ENCODE measurements at places on chromosomes 1 and 21.
A peak's percentile ranks its signal among the peaks of the same experiment; 100 is the strongest.

DNA sequence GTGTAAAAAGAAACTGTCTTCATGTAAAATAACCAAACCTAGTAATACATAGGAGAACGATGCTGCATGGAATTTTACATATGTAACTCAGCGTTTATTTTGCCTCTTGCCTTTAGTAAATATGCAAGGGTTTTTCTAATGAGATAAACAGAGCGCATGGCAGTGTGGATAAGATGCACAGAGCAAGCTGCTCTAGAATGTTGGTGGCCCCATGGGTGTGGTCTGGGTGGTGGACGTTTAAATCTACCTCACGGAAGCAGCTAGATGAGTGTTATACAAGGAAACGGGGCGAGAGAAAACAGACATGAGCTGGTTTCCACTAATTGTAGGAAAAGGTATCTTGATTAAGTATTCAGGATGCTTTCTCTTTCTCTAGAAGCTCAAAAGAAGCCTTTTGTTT, 205.9 kb downstream of the DSCAM start:
- no peak for DNase-seq

- peak; percentile 32 for DNase-seq
Observed at GRCh38 chr1:231778009-231778719, 151.6 kb downstream of the DISC1 start.

DNA sequence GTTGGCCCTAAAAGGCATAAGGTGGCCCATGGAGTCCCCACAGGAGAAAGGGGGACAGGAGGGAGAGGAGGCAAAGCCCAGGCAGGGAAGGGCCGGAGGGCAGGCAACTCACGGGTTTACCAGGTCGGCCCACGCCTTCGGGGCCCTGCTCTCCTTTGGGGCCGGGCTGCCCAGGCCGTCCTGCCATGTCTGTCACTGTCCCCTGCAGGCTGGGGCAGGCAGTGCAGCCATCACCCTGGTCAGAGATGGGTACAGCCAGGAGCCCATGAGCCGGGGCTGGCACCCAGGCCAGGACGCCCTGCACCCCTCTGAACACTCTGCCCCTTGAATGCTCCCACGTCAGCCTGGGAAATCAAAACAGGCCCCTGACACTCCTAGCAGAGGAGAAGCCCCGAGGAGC, 19.8 kb downstream of the COL16A1 start:
- DNase-seq: no peak

DNA sequence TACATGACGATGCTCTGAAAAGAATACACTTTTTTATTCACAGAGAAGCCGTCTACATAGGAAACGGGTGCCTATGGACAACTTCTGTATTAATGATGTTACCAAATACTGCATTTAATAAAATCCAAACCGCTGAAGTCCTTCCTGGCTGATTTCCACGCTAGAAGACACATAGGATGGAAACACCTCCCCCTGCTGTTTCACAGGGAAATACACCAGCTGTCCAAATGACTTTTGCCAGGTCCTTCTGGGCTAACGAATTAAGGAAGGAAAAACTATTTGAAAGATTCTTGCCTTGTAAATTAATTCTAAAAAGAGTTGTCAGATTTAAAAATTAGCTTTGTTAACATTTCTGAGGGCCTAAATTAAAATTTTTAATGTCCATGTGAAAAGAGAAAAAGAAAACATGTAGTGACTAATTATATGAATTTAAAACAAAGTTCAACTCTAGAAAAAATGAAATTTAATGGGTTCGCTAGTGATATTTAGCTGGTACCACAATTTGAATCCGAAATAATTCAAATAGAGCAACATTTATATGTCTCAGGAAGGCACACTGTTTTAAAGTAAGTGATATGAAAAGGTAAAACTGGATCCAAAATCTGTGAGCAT, 146.0 kb downstream of the RERE start:
- DNase-seq: no peak

DNA sequence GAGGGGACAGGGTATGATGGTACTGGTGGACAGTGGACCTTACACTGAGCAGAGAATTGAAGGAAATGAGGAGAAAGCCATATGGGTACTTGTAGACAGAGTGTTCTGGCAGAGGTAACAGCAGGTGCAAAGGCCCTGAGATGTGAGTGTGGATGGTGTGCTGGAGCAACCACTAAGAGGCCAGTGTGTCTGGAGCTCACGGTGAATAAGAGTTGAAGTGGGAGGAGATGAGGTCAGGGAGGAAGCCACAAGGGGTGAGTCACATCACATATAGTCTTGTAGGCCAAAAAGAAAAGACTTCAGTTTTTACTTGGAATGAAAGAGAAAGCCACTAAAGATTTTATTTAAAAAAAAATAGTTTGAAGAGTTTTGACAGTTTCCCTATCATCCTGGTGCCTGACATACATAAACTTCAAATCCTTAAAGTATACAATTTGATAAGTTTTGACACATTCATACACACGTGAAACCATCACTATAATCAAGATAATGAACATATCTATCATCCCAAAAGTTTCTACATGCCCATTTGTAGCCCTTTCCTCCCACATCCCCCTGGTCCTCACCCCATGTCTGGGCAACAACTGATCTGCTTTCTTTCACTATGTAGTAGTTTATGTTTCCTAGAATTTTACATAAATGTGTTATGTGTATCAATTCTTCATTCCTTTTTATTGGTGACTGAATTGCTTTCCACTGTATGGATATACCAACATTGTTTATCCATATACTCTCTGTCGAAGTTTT, 148.4 kb downstream of the GPATCH2 start:
- DNase-seq: no peak

DNA sequence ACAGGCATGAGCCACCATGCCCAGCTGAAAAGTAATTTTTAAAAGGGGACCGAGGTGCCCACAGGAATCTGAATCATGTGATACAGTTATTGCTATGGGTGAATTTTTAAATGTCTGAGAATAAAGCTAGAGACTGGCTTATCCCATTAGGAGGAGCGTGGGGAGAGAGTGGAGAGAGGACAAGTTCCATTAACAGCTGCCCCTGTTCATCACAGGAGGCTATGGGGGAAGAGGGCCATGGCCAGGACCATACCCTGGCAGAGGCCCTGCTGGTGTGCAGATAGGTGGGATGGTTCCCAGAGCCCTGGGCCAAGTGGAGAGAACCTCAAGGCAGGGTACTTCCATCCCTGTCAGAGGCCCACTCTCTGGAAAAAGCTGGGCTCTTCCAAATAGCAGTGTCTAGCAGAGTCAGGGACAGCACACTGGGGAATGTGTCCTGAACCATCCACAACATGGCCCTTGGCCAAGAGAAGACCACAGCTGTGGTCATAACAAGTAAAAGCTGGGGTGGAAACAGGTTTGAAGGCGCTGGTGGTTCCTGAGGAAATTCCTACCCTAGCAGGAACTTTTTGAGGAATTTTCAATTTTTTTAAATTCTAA, 13.7 kb upstream of the ZNF691 start:
- DNase-seq: no peak

GRCh38 chr1:240602189-240602588, 9.8 kb downstream of the GREM2 start:
- DNase-seq: no peak

GRCh38 chr1:25034736-25035522, 104.9 kb upstream of the RUNX3 start:
- DNase-seq: no peak

- DNase-seq: no peak
Observed at GRCh38 chr1:70319750-70320149, 34.8 kb downstream of the ANKRD13C start.

GRCh38 chr1:84425150-84425896, 27.0 kb downstream of the DNASE2B start:
- no peak for DNase-seq

DNA sequence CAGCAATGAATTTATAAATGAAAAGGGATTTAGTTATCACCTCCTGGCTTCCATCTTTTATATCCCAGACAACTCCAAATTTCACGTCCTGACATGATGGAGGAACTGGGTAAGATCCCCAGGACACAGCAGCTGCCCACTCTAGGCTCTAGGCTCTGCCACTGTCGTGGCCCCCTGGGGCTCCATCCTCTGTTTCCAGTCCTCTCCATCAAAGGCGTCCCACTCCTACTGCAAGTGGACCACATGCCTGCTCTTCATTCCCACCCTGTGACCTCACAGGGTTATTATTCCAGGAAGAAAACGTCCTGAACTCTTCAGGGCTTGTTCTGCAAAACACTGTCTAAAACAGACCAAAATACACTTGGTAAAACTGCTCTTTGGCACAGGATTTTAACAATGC, 11.9 kb downstream of the URB1 start:
- no peak for DNase-seq

- DNase-seq: no peak
Observed at GRCh38 chr1:38833146-38833545, 26.4 kb downstream of the RRAGC start.

DNA sequence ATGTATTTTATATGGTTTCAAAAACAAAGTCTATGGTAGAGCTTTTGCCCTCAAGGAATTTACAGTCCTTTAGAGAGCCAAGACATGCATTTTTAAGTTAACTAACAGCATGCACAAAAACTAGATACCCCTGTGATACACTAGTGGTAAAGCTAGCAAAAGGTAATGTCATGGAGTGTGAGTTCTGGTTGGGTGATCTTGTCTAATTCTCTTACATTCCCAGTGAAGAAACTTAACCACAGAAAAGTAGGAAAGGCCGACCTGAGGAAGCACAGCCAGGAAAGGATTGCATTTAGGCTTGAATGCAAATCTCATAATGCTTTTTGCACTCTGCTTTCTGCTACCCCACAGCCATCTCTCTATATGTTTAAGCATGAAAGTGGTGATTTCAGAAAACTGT, 202.2 kb downstream of the ROR1 start:
- no peak for DNase-seq

- peak; percentile 90 for DNase-seq
Observed at GRCh38 chr1:32716312-32717148, 14.0 kb upstream of the SYNC start.

- no peak for DNase-seq
Observed at GRCh38 chr1:178486100-178487069, 10.4 kb downstream of the CLEC20A start.

DNA sequence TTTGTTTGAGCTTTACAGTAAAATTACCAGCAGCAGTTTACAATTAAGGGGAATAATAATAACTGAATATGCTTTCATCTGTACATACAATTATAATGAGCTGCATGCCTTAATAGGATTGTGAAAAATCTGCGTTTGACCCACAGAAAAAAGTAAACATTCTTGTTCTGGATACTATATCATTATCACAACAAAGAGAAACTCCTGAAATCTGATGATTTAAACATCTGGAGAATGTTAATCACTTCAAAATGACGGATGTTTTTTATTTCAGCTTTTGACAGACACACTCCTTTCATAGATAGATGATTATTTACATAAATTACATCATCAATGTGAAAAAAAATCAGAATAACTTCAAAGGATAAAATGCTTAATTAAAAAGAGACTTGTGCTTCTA, 58.5 kb downstream of the TYW3 start:
- no peak for DNase-seq

- DNase-seq: no peak
Observed at GRCh38 chr1:227891223-227891954, 56.3 kb downstream of the WNT9A start.

GRCh38 chr1:46380508-46380907, 13.6 kb upstream of the FAAH start:
- DNase-seq: no peak

- DNase-seq: peak; percentile 95
Observed at GRCh38 chr1:8643542-8644536, 173.6 kb downstream of the RERE start.

DNA sequence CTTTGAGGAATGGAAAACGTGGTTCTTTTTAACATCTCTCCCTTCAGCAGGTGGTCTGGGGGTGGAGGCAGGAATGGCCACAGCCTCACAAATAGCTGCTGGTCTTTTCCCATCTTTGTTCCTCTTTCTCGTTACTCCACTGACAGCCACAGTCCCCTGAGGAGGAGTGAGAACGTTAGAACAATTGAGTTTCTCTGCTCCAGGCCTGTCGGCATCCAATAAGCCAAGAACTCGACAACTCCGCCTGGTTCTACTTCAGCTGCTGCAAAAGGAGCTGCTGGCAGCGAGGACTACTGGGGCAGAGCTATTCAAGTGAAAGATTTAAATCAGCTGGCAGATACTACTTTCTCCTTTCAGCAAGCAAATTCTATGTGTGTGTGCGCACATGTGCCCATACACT, 169.5 kb upstream of the GALNT2 start:
- no peak for DNase-seq

DNA sequence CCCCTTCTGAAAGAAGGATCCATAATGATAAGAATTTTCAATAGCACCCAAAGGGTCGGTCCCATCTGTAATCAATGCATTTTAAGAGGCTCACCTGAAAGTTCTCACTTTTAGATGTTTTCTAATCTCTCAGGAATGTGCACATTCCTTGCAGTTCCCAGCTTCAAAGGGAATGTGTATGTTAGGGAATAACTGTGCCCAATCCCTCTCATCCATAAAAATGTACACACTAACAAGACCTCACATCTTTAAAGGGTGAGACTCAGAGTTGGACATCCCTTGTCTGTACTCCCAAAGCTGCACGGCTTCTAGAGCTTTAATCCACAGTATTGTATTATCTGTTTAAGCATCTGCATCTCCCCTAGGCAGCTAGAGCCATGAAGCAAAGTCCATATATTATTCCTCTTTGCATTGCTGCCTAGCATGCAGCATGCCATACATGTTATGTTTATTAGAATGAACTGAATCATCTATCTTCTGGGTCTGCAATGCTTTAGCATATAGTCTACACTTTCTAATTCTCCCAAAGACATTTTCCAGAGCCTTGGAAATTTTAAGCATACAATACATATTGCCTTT, 9.3 kb upstream of the CCN1 start:
- no peak for DNase-seq

- no peak for DNase-seq
Observed at GRCh38 chr1:222852326-222852725, 37.5 kb downstream of the DISP1 start.

DNA sequence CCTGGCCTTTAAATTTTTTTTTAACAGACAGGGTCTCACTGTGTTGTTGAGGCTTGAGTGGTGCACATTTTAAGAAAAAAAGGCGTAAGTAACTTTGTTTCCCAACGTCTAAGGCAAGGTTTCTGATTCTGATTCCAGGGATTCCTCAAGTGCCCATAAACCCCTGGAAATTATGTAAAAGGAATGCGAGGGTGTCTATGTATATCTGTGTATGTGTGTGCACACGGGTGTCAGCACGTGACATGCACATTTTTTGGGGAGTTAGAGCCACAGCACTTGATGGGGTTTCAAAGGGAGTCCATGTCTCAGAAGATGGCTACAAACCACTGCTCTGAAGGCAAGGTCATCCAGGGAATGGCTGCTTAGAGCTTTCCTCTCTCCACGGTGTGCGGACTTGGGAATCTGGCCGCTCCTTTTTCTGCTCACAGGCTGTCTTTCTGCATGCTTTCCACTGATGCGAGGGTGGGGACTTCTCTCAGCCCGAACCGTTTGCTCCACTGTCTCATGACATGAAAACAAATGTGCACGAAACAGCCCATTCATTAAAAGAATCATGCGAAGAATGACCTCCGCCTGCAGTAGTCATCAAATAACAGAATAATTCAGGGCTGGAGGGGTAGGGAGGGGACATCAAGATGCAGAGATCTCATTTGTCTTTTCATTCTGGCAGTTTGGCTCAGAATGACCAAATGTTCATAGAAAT, 18.7 kb upstream of the RERE start:
- no peak for DNase-seq

- DNase-seq: peak; percentile 92
Observed at GRCh38 chr1:165288350-165289120, 68.0 kb downstream of the LMX1A start.

- DNase-seq: no peak
Observed at GRCh38 chr1:242784084-242784483, 259.6 kb upstream of the PLD5 start.

- DNase-seq: no peak
Observed at GRCh38 chr1:207854001-207854400, 56.9 kb downstream of the CD34 start.
